Osteoblast (primary cell): ENCODE measurements at places on chromosomes 4 and X. TPM values are rescaled to one million over a fixed set of nuclear protein-coding genes. Genes with fewer than 3 reads are reported as not detected.

- H3K36me3 ChIP-seq = no peaks in the 10 kb centered on the region
- H3K27ac ChIP-seq = no peak overlapping the region
- H3K4me3 ChIP-seq = no peak overlapping the region
- DNase-seq = no peak
- no peaks in the 10 kb centered on the region for H3K4me1 ChIP-seq
- H3K27me3 ChIP-seq = no peaks in the 10 kb centered on the region
Observed at GRCh38 chrX:9312922-9313867, 151.7 kb upstream of the TBL1X start.

GRCh38 chr4:34318773-34319172 lies 1925.5 kb downstream of the ARAP2 start:
- H3K27ac ChIP-seq = no peak overlapping the region
- no peaks in the 10 kb centered on the region for H3K27me3 ChIP-seq
- no peak for DNase-seq
- H3K4me3 ChIP-seq = no peak overlapping the region

DNA sequence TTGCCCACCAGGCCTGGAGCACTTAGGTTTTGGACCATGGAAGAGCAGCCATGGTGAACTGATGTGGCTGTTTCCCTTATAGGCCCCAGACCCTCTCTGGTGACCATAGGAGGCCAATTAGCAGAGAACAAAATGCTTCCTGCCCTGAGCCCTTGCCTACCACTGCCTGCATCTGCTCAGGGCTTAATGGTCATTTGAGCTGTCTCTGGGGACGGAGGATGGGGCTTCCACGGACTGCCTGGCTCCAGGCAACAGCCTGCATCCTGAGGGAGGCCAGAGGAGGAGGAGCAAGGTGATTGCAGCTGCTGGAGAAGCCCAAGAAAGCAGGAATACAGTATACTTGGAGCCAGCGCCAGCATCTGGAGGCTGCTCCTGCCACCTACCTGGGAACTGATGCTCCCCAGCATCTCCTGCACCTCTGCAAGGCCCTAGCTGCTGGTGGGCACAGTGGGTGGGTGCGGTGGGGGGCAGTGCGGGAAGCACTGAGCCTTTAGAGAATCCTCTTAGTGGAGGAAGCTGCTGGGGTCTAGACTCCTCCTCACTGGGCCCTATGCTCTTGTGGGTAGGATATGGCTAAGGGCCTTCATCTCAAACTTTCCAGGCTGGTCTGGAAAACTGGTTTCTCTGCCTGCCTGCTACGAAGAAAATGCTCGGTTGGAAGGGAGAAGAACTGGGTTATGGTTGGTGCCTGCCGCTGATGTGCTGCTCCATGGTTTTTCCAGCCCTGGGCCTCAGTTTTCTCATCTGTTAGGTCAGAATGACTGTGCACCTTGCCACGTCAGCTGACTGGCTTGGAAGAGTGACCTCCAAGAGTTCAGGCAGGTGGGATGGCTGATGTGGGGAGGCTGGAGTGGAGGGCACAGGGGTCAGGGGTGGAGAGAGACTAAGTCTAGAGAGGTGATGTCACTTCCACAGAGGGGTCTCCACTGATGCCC lies 158.8 kb upstream of the PJA1 start:
- no peak for DNase-seq
- no peak overlapping the region for H3K4me3 ChIP-seq
- H3K27me3 ChIP-seq = peaks cover 12% of the 10 kb centered on the region

DNA sequence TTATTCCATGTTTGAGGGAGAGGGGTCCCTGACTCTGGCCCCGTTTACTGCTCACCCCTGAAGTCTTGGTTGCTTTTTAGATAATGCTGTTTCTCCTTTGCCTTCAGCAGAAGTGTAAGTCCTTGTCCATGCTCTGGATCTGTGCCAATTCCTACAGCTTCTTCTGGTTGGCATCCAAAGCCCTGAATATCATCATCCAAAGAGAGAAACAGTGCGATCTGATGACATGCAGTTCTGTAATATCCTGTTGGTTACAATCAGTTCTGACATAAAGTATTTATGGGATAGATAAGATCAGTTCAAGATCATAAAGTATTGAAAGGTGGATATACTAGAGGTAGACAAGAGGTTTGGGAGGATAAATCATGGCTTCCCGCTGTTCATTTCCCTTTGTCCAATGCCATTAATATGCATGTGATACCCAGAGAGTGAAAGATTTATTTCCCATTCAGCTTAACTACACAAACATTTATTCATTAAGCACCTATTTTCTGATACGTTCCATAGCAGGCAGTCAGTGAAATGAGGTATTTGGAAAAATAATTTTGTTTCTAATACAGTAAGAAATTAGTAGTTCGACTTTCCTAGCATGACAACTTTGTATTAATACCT lies 53.2 kb upstream of the TMEM150C start:
- peaks cover 4% of the 10 kb centered on the region for H3K27me3 ChIP-seq
- H3K27ac ChIP-seq = no peak overlapping the region
- no peaks in the 10 kb centered on the region for H3K4me1 ChIP-seq
- H3K4me3 ChIP-seq = no peak overlapping the region

GRCh38 chr4:169269916-169270809 lies 593 bp downstream of the SH3RF1 start:
- H3K27me3 ChIP-seq = no peaks in the 10 kb centered on the region
- H3K4me1 ChIP-seq = peaks cover 42% of the 10 kb centered on the region
- peak overlapping the region; percentile 96 for H3K4me3 ChIP-seq
- peak overlapping the region; percentile 98 for H3K27ac ChIP-seq
- peaks cover 33% of the 10 kb centered on the region for H3K36me3 ChIP-seq
- DNase-seq = peak; percentile 87

DNA sequence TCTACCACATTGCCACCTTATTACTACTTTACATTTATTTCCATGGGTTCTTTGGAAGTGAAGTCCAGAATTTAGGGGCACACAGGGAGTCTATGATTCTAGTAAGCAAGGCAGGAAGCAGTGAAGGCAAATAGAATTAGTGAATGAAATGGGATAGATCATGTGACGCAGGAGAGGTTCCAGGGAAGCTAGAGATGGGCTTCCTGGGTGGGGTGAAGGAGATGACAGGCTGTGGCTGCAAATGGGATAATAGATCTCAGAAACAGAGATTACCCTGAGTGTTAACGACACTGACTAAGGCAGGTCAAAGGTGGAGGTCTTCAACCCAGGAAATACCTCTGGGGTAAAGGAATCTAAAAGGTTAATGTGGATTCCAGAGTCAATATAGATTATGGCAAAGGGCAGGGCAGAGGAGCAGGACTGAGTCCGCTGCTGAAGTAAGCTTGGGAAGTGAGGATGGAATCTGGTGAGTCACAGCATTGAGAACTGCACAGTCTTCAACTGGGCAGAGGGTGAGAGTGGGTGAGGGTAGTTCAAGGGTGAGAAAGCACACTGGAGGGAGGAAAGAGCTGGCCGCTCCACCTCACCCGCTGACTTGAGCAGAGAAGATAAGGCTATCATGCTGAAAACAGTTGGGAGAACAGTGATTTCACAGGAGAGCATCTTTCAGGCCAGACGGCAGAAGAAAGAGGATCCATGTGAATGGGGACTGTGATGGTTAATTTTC lies 70.8 kb downstream of the ANXA3 start:
- H3K27me3 ChIP-seq = no peaks in the 10 kb centered on the region
- no peaks in the 10 kb centered on the region for H3K36me3 ChIP-seq
- peak overlapping the region; percentile 15 for H3K27ac ChIP-seq
- DNase-seq = peak; percentile 57

DNA sequence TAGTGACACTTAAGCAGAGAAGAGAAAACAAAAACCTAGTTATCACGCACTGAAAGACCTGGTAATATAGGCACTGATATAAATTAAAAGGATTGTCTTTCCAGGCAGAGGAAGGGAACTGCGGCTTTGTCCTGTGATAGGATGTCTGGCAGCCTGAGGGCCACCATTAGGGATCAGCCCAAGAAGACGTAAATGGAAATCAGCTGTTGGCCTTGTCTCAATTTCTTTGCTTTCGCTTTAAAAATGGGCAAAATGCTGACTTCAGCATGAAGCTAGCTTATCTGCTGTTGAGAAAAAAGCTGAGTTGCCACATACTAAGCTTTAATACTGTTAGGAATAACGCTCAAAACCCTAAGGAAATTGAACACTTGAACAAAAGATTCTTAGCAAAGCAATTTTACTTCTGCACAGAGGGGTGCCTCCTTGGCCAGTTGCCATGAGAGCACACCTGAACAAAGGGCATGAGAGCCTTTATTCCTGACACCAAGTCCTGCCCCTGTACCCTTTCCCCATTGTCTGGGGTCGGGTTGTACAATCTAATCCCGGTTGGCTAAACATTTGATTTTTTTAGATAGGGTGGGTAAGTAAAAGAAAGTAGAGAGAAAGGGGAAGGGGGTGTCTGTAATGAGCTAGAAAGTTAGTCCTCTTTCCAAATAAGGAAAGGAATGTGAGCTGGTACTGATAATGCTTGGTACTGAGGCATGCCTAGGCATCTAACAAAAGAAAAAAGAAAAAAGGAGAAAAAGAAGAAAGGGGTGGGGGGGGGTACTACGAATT lies 85.1 kb upstream of the UCP1 start:
- peaks cover 7% of the 10 kb centered on the region for H3K36me3 ChIP-seq
- H3K4me1 ChIP-seq = peaks cover 7% of the 10 kb centered on the region
- no peaks in the 10 kb centered on the region for H3K27me3 ChIP-seq
- no peak for DNase-seq
- no peak overlapping the region for H3K4me3 ChIP-seq

DNA sequence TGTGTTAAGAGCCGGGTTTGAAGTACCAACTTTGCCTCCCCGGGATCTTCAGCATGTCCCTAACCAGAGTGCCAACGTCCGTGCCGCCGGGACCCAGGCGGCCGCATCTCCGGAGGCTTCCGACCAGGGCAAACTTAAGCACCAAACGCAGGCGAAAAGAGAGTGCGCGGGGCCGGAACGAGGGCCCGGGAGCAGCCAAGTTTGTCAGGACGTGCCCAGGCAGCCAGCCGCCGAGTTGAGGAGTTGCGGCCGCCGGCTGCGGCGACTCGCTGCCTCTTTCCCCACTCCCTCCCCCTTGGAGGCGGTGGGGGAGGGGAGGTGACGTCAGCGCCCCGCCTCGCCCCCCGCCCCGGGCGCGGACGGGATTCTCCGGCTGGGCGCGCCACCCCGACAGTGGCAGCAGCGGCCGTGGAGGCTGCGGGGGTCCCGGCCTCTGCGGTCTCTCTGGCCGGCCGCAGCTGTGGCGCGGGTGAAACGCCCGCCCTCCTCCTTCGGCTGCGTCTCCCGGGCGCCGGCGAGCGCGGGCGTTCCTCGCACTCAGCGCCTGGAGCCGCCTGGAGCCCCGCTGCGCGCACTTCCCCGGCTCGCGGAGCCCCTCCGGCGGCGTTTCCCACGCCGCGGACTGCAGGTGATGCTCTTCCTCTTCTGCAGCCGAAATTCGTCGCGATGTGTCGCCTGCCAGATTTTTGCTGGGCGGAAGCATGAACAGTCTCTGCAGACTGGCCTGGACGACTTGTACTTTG lies 2.9 kb upstream of the FAT1 start:
- no peaks in the 10 kb centered on the region for H3K27me3 ChIP-seq
- peak; percentile 95 for DNase-seq
- H3K4me1 ChIP-seq = peaks cover 22% of the 10 kb centered on the region
- peak overlapping the region; percentile 84 for H3K4me3 ChIP-seq

DNA sequence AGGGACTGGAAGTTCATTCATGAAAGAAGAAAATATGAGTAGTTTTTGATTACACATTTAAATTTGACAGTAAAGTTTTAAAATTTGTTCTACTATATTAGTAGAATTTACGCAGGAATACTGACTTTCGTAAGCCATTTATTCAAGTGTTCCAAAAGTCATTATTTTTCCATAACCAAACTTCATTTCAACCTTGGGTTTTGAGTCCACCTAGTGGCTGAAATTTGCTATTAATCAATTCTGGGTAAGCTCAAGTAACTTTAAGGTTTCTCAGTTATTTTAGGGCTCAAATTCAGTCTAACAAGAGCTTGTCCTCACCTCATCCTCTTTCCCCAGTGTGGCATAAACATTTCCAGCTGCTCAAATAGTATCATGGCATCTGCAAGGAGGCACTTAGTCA lies 175.4 kb downstream of the SH3BGRL start:
- no peak overlapping the region for H3K4me3 ChIP-seq
- H3K36me3 ChIP-seq = no peaks in the 10 kb centered on the region
- H3K4me1 ChIP-seq = no peaks in the 10 kb centered on the region
- no peak for DNase-seq
- no peaks in the 10 kb centered on the region for H3K27me3 ChIP-seq

DNA sequence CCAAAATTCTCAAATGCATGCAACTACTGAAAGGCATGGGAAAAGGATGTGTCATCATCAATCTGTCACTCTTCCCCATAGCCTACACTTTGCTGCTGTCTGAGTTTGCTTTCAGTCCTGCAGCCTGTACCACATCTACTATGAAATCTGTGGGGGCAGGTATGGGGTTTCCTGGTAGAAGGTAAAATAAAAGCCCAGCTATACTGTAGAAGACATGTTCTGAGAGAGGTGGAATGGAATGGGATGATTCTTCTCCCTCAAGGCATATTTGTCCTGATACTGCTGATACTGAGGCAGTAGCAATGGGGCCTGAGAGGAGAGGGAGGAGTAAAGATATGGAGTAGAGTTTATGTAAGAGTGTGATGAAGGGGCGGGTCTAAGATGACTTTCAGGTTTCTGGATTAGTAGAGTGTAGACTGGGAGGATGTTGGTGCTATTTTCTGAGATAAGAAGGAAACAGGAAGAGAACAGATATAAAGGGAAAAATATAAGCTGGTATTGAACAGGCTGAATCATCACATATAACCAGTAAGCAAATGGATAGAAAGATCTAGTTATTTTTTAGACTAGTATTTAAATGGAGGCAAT lies 38.7 kb upstream of the GYPA start:
- H3K27me3 ChIP-seq = no peaks in the 10 kb centered on the region
- H3K36me3 ChIP-seq = no peaks in the 10 kb centered on the region
- no peak for DNase-seq

GRCh38 chr4:172141025-172141424 lies 327.8 kb downstream of the GALNTL6 start:
- H3K36me3 ChIP-seq = no peaks in the 10 kb centered on the region
- DNase-seq = no peak
- H3K4me1 ChIP-seq = no peaks in the 10 kb centered on the region

DNA sequence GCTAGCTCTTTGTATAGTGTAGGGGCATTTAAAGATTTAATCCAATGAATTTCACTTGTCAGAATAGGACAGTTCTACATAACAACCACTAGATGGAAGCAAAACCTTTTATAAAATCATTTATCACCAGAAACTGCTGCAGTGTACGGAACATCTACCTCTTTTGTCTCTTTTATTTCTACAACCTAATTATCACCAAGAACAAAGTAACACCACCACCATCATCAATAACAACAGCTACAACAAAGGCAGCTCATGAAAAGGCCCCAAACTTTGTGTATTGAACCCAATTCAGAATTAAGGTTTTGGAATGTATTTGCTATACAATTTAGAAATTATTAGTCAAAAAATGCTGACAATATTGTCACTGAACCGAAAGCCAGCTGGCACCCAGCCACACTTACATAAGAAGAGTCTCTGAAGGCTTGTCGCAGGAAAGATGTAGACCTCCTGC lies 260.9 kb upstream of the RPS6KA3 start:
- no peak for DNase-seq
- no peak overlapping the region for H3K4me3 ChIP-seq
- no peaks in the 10 kb centered on the region for H3K27me3 ChIP-seq
- H3K4me1 ChIP-seq = peaks cover 8% of the 10 kb centered on the region

The GABRA4 gene
- total RNA-seq = under 0.01 TPM in 1 of 2 replicates, not detected in the other

The TAF7L gene
- total RNA-seq = 0.29 and 0.36 TPM in 2 replicates

The ATOH1 gene
- not detected in 2 replicates for total RNA-seq

The YTHDC1 gene
- 40.2 and 41.0 TPM in 2 replicates for total RNA-seq

The SORCS2 gene
- total RNA-seq = 9.0 and 11.5 TPM in 2 replicates

The BANK1 gene
- total RNA-seq = 1.8 and 2.7 TPM in 2 replicates
